Left cardiac atrium (tissue), 4 donors: ENCODE measurements at places on chromosomes 3 and 15. TPM values are rescaled to one million over a fixed set of nuclear protein-coding genes. Genes with fewer than 3 reads are reported as not detected.

TMEM212 gene
- not detected for total RNA-seq

HIGD2B gene
- total RNA-seq: not detected

ZNF148 gene
- 42.6 TPM for total RNA-seq

DNA sequence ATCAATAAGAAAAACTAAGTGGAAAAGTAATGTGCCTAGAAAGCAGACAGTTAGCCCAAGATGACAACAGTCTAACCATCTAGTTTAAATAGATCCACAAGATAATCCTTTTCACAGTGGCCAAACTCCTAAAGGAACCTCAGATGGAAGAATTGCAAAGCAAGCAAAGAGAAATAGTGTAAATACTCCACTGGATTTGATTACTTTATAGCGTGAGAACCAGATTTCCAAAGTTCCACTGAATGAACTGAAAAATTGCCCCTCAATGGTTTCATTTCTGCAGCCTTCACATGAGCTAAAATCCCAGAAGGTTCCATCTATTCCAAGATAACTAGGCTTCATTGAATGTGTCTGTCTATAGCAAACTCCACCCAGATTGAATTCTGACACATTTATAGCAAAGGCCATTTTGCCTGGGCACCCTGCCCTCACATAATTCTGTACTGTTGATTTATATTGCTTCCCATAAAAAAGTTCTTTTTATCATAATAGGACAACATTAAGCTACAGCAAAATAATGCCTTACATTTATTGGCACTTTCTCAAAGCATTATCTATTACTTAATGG, 129.7 kb upstream of the THBS1 start:
- DNase-seq: no peak

DNA sequence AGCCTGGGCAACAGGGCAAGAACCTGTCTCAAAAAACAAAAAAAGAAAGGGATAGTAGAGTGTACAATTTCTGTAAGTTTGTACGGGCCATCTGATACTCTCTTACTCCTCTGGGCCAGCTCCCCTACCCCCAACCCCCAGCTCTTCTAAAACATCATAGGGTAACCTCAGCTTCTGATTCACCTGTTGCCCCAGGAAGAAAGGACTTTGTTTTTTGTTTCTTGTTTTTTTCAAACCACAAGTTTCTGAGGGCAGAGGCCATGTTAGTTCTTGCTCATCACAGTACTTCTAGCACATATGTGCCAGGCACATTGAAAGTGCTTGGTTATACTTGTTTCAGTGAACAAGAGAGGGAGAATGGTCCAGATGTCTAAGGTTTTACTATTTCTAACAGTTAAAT, 20.2 kb downstream of the ATOSA start:
- DNase-seq: no peak

DNA sequence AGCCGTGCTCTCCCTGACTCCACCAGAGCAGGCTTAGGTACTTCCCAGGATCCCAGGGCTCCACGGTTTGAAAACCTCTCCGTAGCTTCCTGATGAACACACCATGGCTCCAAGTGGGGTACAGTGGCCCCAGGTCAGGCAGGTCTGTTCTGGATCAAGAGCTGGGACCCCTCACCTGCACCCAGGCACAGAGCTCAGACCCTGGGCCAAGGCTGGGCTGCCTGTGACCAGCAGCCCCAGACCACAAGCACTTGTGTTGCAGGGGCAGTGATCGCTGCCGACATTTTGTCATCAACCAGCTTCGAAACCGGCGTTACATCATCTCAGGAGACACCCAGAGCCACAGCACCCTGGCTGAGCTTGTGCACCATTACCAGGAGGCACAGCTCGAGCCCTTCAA, 5.3 kb downstream of the SH2D7 start:
- no peak for DNase-seq

DNA sequence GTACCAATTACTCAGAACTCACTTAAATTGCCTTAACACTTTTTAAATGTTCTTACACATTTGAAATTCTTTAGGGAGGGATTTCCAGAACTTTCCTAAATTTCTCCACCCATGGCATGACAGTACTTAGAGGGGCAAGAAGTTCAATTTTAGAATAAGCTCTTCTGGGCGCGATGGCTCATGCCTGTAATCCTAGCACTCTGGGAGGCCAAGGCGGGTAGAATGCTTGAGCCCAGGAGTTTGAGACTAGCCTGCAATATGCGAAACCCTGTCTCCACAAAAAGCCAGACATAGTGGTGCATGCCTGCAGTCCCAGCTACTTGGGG, 10.6 kb downstream of the FAM131A start:
- no peak for DNase-seq

DNA sequence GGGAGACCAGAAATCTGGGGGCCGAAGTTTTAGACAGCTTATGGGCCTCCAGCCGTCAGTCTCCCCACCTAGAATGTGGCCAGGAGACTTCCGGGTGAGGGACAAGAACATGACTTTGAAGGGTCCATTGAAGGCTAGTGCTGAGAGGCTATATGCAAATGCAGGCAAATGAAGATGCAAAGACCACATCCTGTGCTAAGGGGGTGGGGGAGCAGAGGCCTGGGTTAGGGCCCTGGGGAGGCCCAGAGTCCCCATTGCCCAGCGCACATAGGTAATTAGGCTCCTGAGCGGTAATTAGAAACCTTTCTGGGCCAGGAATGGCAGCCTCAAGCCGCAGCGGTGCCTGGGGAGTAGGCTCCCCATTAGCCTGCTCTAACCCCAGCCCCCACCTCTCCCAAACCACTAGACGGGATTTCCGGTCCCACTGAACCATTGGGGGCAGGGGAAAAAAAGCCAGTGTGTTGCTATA, 6.8 kb downstream of the CSK start:
- no peak for DNase-seq
